ENCODE measurements at places on chromosomes 12 and 14. TPM values are rescaled to one million over a fixed set of nuclear protein-coding genes. Genes with fewer than 3 reads are reported as not detected.

DNA sequence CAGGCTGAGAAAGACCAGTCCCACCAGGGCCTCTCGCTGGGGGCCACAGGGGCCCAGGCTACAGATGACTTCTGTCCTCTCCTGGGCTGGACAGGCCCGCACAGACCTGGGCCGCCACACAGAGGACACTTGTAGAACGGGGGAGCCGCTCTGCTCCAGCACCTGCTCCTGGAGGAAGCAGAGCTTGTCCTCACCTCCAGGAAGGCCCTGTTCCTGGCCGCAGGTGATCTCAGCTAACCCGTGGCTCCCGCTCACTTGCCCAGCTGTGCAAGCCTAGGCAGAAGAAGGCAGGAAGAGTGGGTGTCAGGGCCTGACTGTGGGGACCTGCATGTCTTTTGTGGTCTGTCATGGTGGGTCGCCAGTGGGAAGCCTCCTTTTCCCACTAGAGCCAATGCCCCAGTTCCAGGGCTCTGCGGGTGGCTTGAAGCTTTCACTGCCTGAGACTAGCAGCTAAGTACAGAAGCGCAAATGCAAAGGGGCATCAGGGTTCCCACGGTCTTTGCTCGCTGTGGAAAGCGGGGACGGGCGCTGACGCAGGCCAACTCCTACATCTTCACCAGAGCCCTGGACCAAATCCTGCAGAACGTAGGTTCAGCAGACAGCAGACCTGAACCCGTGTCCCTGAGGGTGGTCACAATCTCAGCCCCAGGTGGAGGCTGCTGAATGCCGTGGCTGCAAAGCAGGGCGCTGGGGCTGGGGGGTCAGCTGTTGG is 8.8 kb upstream of the CEP170B start:
- no peak for DNase-seq
- H3K27me3 ChIP-seq: peaks cover 10% of the 10 kb centered on the region
- no peaks in the 10 kb centered on the region for H3K4me1 ChIP-seq
- H3K36me3 ChIP-seq: no peaks in the 10 kb centered on the region

DNA sequence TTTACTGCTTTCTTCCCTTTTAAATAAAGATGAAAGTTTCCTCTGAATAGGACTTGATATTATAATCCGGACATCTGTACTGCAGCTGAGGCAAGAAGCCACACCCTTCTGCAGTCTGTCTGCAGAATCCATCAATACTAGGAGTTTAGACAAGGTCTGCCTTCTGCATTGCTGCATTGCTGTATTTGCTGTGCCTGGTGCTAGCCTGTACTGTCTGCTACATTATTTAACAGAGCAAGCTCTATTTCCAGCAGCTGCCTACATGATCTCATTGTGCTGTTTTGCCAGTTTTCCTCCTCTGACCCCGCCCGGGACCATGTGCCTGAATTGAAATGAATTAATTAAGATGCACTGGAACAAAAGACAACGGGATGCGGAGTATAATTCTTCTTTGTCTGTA is 1.7 kb downstream of the TUBA1A start:
- peak overlapping the region; percentile 99 for H3K27ac ChIP-seq
- H3K36me3 ChIP-seq: peaks cover 4% of the 10 kb centered on the region
- H3K27me3 ChIP-seq: peaks cover 14% of the 10 kb centered on the region

DNA sequence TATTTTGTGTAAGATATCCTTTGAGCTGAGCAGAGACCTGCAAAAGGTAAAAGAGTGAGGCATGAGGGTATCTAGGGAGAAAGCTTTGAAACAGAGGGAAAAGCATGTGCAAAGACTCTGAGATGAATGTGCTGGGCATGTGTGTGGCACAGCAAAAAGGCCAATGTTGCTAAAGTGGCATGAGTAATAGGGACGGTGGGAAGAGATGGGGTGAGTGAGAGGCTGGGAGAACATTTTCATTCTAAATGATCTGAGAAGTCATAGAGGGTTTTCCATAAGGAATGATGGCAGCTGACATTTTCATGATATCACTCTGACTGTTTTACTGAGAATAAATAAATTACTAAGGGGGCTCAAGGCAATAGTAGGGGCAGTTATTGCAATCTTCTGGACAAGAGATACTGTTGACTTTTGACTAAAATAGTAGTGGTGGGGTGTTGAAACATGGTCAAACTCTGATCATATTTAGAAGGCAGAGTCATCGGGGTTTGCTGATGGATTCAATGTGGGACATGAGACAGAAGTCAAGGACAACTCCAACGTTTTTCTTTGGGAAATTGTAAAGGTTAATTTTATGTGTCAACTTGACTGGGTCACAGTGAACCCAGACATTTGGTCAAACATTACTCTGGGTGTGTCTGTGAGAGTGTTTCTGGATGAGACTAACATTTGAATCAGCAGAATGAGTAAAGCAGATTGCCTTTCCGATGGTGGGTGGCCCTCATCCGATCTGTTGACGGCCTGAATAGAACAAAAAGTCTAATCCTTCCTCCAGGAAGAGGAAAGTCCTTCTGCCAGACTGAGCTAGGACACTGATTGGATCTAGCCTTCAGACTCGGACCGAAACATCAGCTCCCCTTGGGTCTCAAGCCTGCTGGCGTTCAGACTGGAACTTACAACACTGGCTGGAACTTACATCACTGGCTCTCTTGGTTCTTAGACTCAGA is 193.9 kb upstream of the PLXNC1 start:
- H3K36me3 ChIP-seq: no peaks in the 10 kb centered on the region
- H3K4me3 ChIP-seq: no peak overlapping the region
- no peaks in the 10 kb centered on the region for H3K27me3 ChIP-seq
- no peak overlapping the region for H3K27ac ChIP-seq
- no peaks in the 10 kb centered on the region for H3K4me1 ChIP-seq

GRCh38 chr14:65664436-65664835 is 251.9 kb downstream of the FUT8 start:
- no peaks in the 10 kb centered on the region for H3K4me1 ChIP-seq
- H3K36me3 ChIP-seq: peaks cover 3% of the 10 kb centered on the region
- no peak overlapping the region for H3K27ac ChIP-seq
- H3K27me3 ChIP-seq: no peaks in the 10 kb centered on the region
- DNase-seq: no peak

GRCh38 chr12:43638806-43639205 is 86.8 kb upstream of the ADAMTS20 start:
- no peaks in the 10 kb centered on the region for H3K27me3 ChIP-seq
- no peaks in the 10 kb centered on the region for H3K4me1 ChIP-seq
- no peaks in the 10 kb centered on the region for H3K36me3 ChIP-seq
- no peak overlapping the region for H3K4me3 ChIP-seq
- H3K27ac ChIP-seq: no peak overlapping the region

DNA sequence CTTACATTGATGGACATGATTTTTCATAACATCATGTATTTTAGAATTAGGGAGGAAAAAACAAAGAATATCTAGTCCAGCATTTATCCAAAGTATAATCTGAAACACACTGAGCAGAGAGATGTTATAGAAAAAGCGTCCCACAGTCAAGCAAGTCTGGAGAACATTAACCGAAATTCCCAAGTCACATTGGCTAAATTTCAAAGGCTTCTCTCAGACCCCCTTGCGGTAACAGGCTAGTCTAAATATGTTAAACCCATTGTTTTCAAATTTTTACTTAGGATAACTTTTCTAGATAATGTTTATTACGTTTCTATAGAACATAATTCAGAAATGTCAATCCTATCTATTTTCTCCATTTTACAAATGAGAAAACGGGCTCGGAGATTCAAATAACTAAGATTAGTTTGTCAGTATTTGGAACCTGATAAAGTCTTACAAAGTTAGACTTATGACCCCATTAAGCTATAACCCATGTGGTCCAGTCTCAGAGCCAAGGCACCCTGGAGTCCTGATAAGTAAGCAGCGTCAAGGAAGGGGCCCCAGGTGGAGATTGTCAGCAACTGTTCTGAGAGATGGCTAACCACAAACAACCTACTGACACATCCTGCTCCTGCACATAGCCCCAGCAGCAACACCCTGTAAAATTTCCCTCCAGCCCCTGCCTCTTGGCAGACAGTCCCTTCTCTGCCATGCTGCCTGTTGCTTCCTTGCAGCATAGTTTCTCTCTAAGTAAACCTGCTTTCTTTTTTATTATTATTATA is 220.6 kb upstream of the TMEM260 start:
- peak; percentile 17 for DNase-seq
- no peaks in the 10 kb centered on the region for H3K36me3 ChIP-seq
- H3K27ac ChIP-seq: no peak overlapping the region
- H3K4me3 ChIP-seq: no peak overlapping the region
- no peaks in the 10 kb centered on the region for H3K4me1 ChIP-seq
- no peaks in the 10 kb centered on the region for H3K27me3 ChIP-seq

DNA sequence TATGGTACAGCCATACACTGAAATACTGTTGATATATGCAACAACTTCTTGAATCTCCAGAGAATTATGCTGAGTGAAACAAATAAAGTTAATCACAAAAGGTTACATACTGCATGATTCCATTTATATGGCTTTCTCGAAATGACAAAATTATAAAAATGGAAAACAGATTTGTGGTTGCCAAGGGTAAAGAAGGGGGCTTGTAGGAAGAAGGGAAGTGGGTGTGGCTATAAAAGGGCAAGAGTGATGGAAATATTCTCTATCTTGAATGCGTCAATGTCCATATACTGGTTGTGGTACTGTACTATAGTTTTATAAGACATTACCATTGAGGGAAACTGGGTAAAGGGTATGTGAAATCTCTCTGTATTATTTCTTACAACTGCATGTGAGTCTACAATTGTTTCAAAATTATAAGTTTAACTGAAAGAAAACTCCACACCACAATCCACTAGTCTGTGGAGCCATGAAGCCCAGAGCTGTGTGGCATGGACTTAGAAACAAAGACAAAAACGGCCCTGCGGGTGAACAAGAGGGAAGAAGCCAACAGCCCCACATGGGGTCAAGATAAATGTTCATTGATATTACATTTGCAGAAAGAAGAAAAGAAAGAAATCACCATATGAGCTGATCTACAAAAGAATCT is 18.3 kb upstream of the TSPAN11 start:
- no peaks in the 10 kb centered on the region for H3K27me3 ChIP-seq
- DNase-seq: no peak
- no peaks in the 10 kb centered on the region for H3K4me1 ChIP-seq
- no peak overlapping the region for H3K4me3 ChIP-seq
- H3K27ac ChIP-seq: no peak overlapping the region
- no peaks in the 10 kb centered on the region for H3K36me3 ChIP-seq

GRCh38 chr12:20434996-20435395 is 66.7 kb downstream of the PDE3A start:
- H3K4me1 ChIP-seq: peaks cover 30% of the 10 kb centered on the region
- no peaks in the 10 kb centered on the region for H3K27me3 ChIP-seq

DNA sequence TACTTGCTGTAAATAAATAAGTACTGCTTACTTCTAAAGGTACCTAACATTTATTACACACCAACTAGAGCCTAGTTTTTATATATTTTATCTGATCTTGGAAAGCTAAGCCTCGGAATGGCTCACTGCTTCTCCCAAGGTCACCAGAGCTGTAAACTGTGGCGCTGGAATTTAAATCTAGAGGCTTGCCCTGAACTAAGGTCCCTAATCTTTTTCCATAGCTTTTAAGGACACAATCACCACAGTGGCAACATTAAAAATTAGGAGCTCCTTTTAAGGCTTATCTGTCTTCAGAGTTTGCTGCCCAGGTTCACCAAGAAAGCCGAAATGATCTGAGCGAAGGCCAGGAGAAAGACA is 670 bp downstream of the CCNB1IP1 start:
- H3K36me3 ChIP-seq: peaks cover 5% of the 10 kb centered on the region
- peak overlapping the region; percentile 71 for H3K27ac ChIP-seq
- no peaks in the 10 kb centered on the region for H3K4me1 ChIP-seq
- H3K4me3 ChIP-seq: peak overlapping the region; percentile 48

DNA sequence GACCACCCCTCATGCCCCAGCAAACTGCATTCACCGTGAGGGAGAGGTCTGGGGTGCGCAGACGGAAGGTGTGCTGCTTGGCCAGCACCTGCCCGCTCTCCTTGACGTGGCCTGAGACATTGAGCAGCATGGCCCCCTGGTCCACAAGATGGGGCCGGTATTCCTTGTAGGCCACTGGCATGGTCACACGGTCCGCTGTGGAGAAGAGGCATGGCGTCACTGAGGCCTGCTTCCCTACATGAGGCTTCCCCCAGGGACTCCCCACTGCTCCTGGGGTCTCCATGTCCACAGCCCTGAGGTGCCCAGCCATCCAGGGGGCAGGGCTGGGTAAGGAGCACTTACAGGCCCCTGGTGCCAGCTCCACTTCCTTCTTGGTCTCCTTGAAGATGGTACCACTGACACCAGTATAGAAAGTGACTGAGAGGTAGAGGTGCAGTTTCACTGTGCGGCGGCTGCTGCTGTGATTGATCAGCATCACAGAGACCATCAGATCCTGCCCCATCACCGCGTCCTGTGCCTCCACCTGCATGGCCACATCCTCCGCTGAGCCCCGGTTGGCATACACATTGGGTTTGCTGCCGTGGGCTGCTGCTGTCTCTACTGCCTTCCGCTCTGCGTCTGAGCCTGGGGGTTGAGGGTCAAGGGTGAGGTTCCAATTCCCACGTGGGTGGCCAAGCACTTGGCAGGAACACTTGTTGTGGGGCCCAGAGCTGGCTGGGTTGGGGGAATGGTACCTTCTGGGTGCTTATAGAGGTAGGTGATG is 8.2 kb downstream of the TGM1 start:
- H3K27me3 ChIP-seq: no peaks in the 10 kb centered on the region
- no peak overlapping the region for H3K4me3 ChIP-seq
- peaks cover 12% of the 10 kb centered on the region for H3K4me1 ChIP-seq
- no peak for DNase-seq
- H3K36me3 ChIP-seq: peaks cover 5% of the 10 kb centered on the region

DNA sequence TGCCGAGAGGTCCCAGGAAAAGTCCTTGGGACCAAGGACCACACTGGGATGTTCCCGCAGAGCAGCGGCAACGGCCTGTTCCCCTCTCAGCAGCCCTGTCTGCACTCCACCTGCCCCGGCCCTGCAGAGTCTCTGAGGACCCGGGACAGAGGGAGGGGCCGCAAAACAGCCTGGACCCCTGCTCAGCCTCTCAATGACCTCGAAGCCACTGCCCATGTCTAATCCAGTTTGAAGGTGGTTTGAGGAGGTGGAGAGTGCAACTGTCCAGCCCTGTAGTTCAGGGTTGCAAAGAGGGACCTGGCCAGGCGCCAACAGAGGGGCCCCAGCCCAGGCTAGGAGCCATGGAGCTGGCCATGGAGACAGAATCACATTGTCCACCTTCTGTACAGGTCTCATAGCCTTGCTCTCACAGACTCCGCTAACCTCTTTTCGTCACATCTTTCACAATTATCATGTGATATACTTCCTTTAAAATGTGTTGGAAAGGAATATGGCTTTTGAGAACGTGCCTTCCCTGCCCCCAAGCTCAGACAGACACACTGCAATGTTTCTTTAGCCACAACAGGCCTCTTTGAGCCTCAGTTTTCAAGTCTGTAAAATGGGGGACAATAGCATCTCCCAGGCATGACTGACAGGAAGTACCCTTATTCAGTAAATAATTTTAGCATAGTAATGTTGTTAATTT is 49.3 kb downstream of the ACTN1 start:
- H3K27ac ChIP-seq: no peak overlapping the region
- no peak for DNase-seq
- no peak overlapping the region for H3K4me3 ChIP-seq
- peaks cover 14% of the 10 kb centered on the region for H3K36me3 ChIP-seq
- no peaks in the 10 kb centered on the region for H3K27me3 ChIP-seq
- no peaks in the 10 kb centered on the region for H3K4me1 ChIP-seq

ASCL1 gene
- 6.4 TPM for polyA plus RNA-seq

GPD1 gene
- 174 TPM for polyA plus RNA-seq

DHRS2 gene
- polyA plus RNA-seq: 0.84 TPM

ENO2 gene
- polyA plus RNA-seq: 18.6 TPM

MSRB3 gene
- 23.1 TPM for polyA plus RNA-seq

SOAT2 gene
- polyA plus RNA-seq: 126 TPM

PTPN6 gene
- polyA plus RNA-seq: 34.6 TPM
